ENCODE measurements at places on chromosomes 13 and 19.

- no peak for DNase-seq
Observed at GRCh38 chr13:51231456-51231855, 9.3 kb downstream of the FAM124A start.

- DNase-seq: no peak
Observed at GRCh38 chr19:47058621-47059022, 10.2 kb upstream of the TMEM160 start.

DNA sequence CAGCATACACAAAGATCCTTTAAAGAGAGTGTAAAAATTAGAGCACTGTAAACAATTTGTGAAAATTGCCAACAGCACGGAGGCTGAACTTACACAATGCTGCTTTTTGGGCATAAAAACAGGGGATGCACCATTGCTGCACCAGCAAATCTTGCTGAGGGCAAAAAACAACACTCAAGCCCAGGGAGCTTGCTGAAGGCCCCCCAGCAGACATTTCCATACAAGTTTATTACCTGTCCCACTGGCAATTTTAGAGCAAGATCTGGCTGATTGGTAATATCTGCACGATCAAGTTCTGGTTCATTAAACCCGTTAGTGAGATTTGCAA is 34.3 kb downstream of the AMER2 start:
- no peak for DNase-seq

- DNase-seq: no peak
Observed at GRCh38 chr19:47839913-47840312, 18.2 kb downstream of the CRX start.

DNA sequence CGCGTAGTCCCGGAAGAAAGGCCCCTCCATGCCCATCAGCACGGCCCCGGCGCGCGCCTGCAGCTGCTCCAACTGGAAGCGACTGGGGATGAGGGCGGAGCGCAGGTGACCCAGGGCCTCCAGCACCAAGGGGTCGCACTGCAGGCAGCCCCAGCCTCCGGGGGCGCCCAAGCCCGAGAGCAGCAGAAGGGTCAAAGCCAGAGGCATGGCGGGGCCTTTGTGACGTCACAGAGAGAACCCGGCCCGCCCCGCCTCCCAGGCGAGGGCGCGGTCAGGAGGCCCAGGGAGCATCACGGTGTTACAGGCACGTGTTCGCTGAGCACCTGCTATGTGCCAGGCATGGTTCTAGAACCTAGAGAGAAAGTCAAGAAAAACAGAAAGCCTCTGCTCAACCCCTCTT is at the start of gene IZUMO2:
Gene IZUMO2 (minus strand): TSS at position 294 of the 400 bp plus-strand sequence. CDS start 87 bp downstream, at position 207.
- no peak for DNase-seq

- no peak for DNase-seq
Observed at GRCh38 chr13:21966014-21966413, 295.1 kb downstream of the FGF9 start.

- DNase-seq: no peak
Observed at GRCh38 chr13:111304041-111304544, 16.3 kb upstream of the TEX29 start.

DNA sequence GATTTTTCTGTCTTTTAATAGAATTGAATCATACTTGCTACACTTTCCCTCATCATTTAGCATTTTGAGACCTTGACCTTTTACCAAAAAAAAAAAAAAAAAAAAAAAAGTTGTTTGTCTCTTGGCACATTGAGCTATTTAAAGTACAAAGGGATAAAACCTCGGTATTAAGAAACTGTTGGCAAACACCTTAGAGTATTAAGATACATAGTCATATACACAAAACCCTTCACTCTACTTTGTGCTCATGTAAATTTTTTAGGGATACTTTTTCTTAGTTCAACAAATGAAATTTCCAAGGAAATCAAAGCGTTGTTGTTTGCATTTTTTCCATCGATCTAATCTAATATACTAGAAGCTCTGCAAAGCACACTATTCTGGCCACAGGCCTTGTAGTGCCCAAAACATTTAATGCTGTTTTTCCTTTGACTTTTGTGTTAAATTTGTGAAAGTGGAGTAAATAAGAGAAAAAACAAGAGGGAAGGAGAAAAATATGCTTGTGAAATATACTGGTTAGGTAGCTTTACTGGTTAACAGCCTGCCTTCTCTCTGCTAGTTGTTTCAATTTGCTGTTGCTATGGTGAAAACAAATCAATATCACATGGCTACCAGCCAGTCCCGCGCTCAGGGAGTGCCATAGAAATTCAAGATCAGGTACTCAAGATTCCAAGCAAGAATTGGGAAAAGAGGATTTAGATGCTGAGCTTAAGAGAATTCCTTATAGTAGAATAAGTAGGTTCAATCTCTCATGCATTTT is 2.6 kb downstream of the MBNL2 start:
- DNase-seq: no peak

DNA sequence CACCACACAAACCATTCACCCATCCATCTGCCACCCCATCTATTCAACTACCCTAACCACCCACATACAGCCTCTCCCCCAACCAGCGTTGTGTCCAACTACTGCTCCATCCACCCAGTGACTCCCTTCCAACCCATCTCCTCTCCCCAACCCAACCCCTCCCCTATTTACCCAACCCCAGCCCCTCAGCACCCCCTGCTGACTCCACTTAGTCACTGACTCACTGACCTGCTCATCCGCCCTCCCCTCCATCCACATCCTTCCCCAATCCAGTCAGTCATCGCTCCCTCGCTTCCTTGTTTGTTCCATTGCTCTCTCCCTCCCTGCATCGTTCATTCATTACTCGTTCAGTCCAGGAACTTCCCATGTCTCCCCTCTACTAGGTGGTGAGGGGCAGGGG is 39.2 kb downstream of the KCNC3 start:
- DNase-seq: no peak

- DNase-seq: peak; percentile 32
Observed at GRCh38 chr13:75226733-75227435, 255.1 kb downstream of the TBC1D4 start.

DNA sequence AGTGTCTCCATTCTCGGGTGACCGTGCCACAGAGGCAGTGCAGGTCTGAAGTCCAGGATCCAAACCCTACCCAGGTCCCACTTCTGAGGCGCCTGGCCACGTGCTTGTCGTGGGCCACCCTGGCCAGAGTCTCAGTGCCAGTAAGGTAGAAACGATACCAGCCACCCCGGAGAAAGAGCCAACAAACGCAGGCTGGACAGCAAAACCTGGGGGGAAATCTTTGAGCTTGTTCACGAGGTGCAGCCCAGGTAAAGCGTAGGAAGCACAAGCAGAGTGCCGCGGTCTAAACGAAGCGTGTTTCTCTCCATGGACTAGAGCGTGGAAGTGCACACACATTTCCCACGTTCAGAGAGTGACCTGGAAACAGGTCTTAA is 95.6 kb downstream of the ATP11A start:
- no peak for DNase-seq

GRCh38 chr19:47247308-47247990 is 8.9 kb upstream of the CCDC9 start:
- peak; percentile 81 for DNase-seq

- DNase-seq: no peak
Observed at GRCh38 chr13:79056706-79057105, 349.3 kb downstream of the RBM26 start.

GRCh38 chr19:14135355-14135754 is 1.0 kb downstream of the ASF1B start:
- DNase-seq: no peak

- DNase-seq: peak; percentile 16
Observed at GRCh38 chr19:52140032-52140710, 433 bp upstream of the ZNF616 start.

DNA sequence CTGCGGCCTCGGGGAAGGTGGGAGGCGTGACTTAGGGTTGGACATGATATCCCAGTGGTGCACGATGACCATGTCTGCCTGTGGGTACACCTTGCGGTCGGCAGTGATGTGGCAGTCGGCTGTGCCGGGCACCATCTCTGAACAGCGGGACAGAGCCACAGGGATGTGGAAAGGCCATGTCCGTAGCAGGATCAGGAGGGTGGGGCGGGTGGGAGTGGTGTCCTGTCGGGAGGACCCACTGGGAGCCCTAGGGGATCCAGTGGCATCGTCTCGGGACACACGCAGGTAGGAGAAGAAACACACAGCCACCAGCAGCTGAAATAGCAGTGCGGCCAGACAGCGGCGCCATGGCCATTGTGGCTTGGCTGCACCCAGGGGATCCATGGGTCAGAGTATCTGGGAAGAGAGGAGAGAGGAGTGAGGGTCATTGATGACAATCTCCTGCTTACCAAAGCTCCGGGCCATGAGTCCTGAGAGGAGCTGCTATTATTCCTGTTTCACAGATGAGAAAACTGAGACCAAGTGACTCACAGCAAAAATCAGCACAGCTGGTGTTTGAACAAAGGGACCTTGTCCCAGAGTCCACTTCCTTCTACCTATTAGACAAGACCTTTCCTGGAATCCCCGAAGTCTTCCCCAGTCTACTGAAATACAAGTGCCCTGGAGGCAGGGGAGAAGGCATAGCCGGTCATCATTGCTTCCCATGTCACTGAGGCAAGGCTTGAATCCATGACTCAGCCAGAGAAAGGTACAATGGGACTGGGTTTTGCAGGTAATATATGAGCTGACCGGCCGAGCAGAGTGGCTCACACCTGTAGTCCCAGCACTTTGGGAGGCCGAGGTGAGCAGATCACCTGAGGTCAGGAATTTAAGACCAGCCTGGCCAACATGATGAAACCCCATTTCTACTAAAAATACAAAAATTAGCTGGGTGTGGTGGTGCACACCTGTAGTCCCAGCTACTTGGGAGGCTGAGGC is 5.2 kb upstream of the FUT6 start:
- DNase-seq: no peak
